ENCODE measurements at places on chromosomes 1 and 21. TPM values are rescaled to one million over a fixed set of nuclear protein-coding genes. Genes with fewer than 3 reads are reported as not detected.

The HIVEP3 gene
- total RNA-seq, result 34.2 TPM

The BEND5 gene
- 10.2 TPM for total RNA-seq

The C4BPA gene
- not detected for total RNA-seq

The ADORA1 gene
- total RNA-seq, result not detected

The AGTRAP gene
- total RNA-seq, result 9.7 TPM

The PM20D1 gene
- total RNA-seq, result 0.78 TPM

The OR2W3 gene
- total RNA-seq, result not detected

The TMEM200B gene
- total RNA-seq, result 0.44 TPM

The RIPPLY3 gene
- not detected for total RNA-seq

GRCh38 chr1:200483491-200484143, 73.8 kb upstream of the ZNF281 start:
- peak overlapping the region; percentile 73 for H3K27ac ChIP-seq
- DNase-seq, result peak; percentile 47
- peaks cover 24% of the 10 kb centered on the region for H3K4me1 ChIP-seq

DNA sequence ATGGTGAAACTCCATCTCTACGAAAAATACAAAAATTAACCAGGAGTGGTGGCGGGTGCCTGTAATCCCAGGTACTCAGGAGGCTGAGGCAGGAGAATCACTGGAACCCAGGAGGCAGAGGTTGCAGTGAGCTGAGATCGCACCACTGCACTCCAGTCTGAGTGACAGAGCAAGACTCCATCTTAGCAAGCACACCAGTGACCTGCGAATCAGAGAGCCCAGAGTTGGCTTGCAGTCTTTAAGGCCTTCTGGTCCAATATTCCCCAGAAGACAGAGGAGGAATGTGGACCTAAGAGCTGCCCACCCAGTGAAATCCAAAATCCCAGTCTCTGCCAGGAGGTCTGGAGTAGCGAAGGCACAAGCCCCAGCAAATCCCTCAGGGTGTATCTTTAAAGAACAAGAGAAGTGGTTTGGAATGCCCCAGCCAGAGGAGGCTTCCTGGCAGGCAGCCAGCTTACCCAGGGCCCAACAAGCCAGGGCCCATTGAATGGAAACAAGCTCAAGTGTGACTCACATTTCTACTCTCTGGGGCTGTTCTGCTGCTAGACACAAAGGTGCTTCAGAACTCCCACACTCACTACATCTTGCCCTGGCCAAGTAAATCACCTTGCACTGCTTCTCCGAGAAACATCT, 23.9 kb downstream of the GPR161 start:
- no peak overlapping the region for H3K4me3 ChIP-seq
- no peak overlapping the region for H3K27ac ChIP-seq
- no peak for DNase-seq

- no peak for DNase-seq
- H3K4me1 ChIP-seq, result peaks cover 41% of the 10 kb centered on the region
Observed at GRCh38 chr1:234515821-234516241, 36.9 kb upstream of the TARBP1 start.

DNA sequence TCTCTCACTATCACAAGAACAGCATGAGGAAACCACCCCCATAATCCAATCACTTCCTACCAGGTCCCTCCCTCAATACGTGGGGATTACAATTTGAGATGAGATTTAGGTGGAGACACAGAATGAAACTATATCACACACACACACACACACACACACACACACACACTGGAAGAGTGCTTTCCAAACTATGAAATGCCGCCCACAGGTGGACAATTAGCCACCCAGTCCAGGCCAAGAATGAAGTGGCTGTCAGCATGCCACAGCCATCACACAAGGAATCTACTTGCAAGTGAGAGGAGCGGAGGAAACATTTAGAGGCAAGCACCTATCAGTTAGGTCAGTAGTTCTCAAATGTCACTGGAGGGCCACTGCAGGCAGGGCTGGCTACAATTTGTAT, 105.4 kb upstream of the HOOK1 start:
- no peak for DNase-seq
- peaks cover 11% of the 10 kb centered on the region for H3K4me1 ChIP-seq
- no peak overlapping the region for H3K4me3 ChIP-seq
- H3K36me3 ChIP-seq, result no peaks in the 10 kb centered on the region
- no peaks in the 10 kb centered on the region for H3K27me3 ChIP-seq
- no peak overlapping the region for H3K27ac ChIP-seq

DNA sequence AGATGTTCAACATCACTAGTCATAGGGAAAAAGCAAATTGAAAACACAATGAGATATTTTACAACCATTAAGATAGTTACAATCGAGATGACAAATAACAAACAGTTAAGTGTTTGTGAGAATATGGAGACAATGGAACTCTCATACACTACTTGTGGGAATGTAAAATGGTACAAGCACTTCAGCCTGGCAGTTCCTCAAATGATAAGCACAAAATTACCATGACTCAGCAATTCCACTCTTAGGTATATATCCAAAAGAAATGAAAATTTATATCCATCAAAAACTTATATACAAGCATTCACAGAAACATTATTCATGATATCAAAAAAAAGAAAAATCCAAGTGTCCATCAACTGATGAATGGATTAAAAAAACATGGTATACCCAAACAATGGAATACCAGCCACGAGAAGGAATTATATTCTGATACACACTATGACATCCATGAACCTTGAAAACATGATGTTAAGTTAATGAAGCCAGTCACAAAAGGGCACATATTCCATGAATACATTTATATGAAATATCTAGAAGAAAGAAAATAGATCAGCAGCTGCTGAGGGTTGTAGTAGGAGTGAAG, 76.4 kb downstream of the EVI5 start:
- peaks cover 40% of the 10 kb centered on the region for H3K27me3 ChIP-seq
- no peaks in the 10 kb centered on the region for H3K4me1 ChIP-seq
- no peak overlapping the region for H3K27ac ChIP-seq
- H3K4me3 ChIP-seq, result no peak overlapping the region
- no peaks in the 10 kb centered on the region for H3K36me3 ChIP-seq

- no peak overlapping the region for H3K4me3 ChIP-seq
- H3K27me3 ChIP-seq, result peaks cover 29% of the 10 kb centered on the region
- no peak for DNase-seq
Observed at GRCh38 chr1:63705078-63705477, 68.7 kb upstream of the ROR1 start.

DNA sequence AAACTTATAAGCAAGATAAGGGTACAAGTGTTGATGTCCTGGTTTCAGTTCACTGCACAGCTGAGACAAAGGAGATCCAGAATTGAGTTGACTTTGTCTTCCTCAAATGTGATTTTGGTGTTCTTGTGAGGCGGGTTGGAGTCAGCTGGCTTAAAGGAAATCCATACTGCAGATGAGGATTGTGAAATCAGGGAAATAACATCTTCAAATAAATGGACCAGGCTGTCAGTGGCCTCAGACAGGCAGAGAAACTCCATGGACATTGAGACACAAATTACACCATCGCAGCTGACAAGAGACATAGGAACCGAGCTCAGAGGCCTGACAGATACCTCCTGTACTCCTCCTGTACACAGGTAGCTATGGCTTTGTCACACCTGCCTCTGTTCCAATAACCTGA, 27.0 kb upstream of the REG4 start:
- peaks cover 1% of the 10 kb centered on the region for H3K4me1 ChIP-seq
- no peak for DNase-seq
- no peaks in the 10 kb centered on the region for H3K36me3 ChIP-seq
- H3K27me3 ChIP-seq, result peaks cover 49% of the 10 kb centered on the region

DNA sequence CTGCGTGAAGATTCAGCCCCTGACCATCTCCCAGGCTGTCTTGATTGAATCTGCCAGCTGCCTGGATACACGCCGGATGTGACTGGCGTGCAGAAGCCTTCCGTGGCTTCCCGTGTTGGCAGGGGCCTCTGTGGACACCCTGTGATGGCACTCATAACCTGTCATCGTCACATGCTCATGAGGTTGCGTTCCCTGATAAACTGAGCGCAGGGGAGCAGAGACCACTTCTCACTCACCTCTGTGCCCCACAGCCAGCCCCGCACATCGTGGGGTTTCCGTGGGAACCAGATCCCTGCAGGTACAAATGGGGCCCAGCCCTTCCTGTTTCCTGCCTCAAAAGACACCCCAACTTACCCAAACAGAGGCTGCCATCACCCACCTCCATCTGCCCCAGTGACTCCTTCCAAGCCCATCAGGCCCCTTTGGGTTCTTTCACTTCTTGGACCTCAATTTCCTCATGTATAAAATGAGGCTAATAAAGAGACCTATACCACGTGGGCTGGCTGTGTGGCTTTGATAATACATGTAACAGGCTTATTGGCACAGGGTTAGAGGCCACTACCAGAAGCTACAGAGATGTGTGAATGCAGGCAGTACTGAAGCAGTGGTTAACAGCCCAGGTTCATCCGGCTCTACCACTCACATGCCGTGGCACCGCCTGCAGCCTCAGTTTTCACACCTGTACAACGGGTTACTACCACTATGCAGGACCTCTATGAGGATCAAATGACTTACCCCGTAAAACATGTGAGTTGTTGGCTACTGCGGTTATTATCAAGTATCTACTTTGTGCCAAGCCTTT, 23.6 kb downstream of the HTR6 start:
- no peaks in the 10 kb centered on the region for H3K4me1 ChIP-seq
- H3K27ac ChIP-seq, result no peak overlapping the region
- no peaks in the 10 kb centered on the region for H3K27me3 ChIP-seq
- H3K36me3 ChIP-seq, result peaks cover 22% of the 10 kb centered on the region

- peaks cover 13% of the 10 kb centered on the region for H3K4me1 ChIP-seq
- no peak overlapping the region for H3K27ac ChIP-seq
- no peak for DNase-seq
- no peak overlapping the region for H3K4me3 ChIP-seq
Observed at GRCh38 chr1:158154501-158154900, 26.2 kb upstream of the CD1D start.

DNA sequence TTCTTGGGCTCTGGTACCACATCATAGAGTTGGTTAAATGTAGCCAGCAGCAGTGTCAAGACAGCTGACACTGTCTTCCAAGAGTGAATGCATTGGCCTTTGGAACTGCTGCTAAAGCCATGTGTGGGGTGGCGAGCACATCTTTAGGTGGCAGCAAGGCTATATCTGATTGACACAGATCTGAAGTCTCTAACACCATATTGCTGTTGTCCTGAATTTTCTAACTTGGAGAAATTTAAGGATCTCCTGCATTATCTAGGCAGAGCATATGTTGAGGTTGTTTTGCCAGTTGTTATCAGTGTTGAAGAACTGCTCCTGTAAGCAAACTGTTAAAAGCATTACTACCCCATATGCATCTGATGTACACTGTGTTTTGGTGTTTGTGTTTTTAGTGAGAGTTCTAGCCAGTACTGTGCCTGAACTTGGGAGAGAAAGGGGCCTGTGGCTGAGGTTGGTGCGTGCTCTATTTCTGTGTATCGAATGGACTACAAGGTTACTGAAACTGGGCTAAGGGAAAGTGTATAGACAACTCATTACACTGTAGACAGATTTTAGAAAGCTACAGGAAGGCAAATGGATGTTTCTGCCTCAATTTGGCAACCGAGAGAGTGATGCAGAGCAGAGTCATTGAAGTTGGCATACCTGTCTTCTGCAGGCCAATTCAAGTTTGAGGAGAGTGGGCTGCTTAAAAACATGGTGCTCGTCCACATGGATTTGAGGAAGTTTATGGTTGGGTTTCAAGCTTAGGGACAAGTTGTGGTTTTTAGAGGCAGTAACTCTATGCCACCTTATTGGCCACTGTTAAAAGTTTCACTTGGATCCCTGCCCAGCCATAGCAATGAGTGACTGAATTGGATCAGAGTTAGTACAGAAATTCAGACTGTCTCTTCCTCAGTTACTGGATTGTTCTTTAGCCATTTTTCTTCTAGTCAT, 16.9 kb downstream of the DYRK3 start:
- no peak overlapping the region for H3K4me3 ChIP-seq
- H3K36me3 ChIP-seq, result peaks cover 39% of the 10 kb centered on the region
- no peaks in the 10 kb centered on the region for H3K4me1 ChIP-seq
- H3K27me3 ChIP-seq, result no peaks in the 10 kb centered on the region
- no peak overlapping the region for H3K27ac ChIP-seq
